ENCODE measurements at places on chromosomes 3 and 15. TPM values are rescaled to one million over a fixed set of nuclear protein-coding genes. Genes with fewer than 3 reads are reported as not detected.

GOLGA6D gene
- not detected for total RNA-seq

MNS1 gene
- 4.7 TPM for total RNA-seq

ADCY5 gene
- 11.1 TPM for total RNA-seq

CELSR3 gene
- total RNA-seq = 0.51 TPM

POLR2H gene
- 81.0 TPM for total RNA-seq

GOLGA8B gene
- total RNA-seq = 31.3 TPM

IL17RE gene
- 4.8 TPM for total RNA-seq

MESP1 gene
- total RNA-seq = 0.31 TPM

STRIT1 gene
- 3.9 TPM for total RNA-seq

TLR9 gene
- total RNA-seq = not detected

CLDN18 gene
- total RNA-seq = 0.62 TPM

ASB14 gene
- total RNA-seq = 3.4 TPM

POMGNT2 gene
- 15.6 TPM for total RNA-seq

TF gene
- total RNA-seq = 26.7 TPM

AADAC gene
- total RNA-seq = 5.1 TPM

RLBP1 gene
- not detected for total RNA-seq

ATP10A gene
- total RNA-seq = 6.5 TPM

ADAMTS7 gene
- 16.3 TPM for total RNA-seq

EPHA3 gene
- total RNA-seq = 65.6 TPM

HYAL1 gene
- total RNA-seq = 1.2 TPM

CHL1 gene
- 69.0 TPM for total RNA-seq

CPA3 gene
- 10.2 TPM for total RNA-seq

ZPLD1 gene
- not detected for total RNA-seq

ABHD17C gene
- 7.9 TPM for total RNA-seq

NCEH1 gene
- total RNA-seq = 4.7 TPM

NEK11 gene
- 16.1 TPM for total RNA-seq

GRAMD1C gene
- 7.3 TPM for total RNA-seq

DNAH1 gene
- 3.3 TPM for total RNA-seq

LRRC57 gene
- 29.1 TPM for total RNA-seq

SSUH2 gene
- 2.2 TPM for total RNA-seq

CTSH gene
- 43.0 TPM for total RNA-seq

PRR20G gene
- total RNA-seq = not detected

PGBD4 gene
- 1.3 TPM for total RNA-seq

RETNLB gene
- not detected for total RNA-seq

SLC33A1 gene
- total RNA-seq = 30.4 TPM

ELL3 gene
- total RNA-seq = 6.1 TPM

SPRED1 gene
- total RNA-seq = 64.1 TPM

GMNC gene
- total RNA-seq = 0.51 TPM

CLRN1 gene
- 0.31 TPM for total RNA-seq

GXYLT2 gene
- total RNA-seq = 47.7 TPM

SLC2A2 gene
- not detected for total RNA-seq

IFT57 gene
- 58.4 TPM for total RNA-seq

GP5 gene
- total RNA-seq = 0.21 TPM

C3orf62 gene
- 4.1 TPM for total RNA-seq
